ENCODE measurements at places on chromosomes 5 and 9.
A peak's percentile ranks its signal among the peaks of the same experiment; 100 is the strongest.

- DNase-seq = no peak
These were observed 278.8 kb downstream of the ENC1 start for GRCh38 chr5:74361406-74362358.

DNA sequence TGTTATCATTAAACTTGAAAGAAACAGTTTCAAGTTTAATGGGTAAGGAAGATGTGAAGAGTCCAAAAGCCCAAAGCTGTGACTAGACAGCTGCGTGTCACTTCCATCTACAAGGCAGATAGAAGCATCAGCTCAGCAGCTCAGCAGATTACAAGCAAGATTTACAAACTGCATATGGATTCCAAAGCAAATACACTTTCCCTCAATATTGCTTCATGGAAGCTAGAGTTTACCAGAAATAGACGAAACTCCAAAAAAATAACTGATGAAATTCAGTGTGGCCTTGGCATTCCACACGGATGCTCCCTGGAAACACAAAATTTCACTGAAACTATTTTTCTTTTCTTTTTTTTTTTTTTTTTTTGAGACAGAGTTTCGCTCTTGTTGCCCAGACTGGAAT, 17.9 kb downstream of the MYO10 start:
- DNase-seq = no peak

DNA sequence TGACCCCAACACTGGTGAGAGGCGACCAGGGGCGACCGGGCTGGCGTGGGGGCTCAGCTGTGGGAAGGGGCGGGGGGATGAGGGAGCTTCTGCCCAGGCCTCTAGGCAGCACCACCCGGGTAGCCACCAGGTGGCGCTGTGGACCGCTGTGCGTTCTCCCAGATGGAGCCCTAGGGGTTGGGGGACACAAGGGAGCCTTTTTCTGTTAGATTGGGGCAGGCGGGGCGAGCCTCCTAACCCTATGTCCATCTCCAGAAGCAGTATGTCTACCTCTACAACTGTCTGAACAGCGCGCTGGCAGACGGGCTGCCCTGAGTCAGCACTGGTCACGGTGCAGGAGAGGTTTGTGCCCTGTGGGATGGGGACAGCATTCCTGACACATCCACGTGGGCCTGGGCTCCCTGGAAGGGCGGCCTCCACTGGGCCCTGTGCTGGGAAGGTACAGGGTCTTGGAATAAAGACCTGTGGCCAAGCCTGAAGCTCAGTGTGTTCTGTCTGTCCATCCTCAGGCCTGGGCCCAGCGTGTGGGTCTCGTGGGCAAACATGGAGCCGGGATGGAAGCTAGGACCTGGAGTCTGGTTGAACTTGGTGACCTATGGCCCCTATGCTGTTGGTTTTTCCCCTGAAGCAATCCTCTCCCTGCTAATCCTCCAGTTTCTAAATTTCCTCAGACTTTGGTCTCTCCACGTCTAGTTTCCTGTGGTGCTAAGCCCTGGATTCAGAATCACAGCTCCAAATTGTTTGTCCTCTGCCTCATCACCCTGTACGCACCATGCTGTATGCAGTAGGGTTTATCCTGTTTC, 23.1 kb upstream of the SPTLC1 start:
- DNase-seq = peak; percentile 73

DNA sequence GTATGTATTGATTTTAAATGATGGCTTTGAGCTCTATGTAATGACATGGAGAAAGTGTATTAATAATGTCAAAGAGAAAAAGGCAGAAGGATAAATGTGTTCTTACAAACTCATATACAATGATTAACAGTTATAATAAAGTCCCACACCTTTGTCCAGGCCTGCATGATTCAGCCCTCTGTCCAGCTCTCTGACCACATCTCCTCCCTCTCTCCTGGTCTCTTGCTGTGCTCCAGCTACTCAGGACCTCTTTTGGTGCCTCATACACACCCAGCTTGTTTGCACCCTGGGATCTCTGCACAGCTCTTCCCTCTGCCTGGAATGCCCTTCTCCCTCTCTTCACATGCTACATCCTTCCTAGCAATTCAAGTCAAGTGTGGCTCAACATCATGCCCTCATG, 37.5 kb upstream of the DMRT1 start:
- DNase-seq = no peak

GRCh38 chr5:1051366-1051720, 42.7 kb downstream of the NKD2 start:
- DNase-seq = no peak

DNA sequence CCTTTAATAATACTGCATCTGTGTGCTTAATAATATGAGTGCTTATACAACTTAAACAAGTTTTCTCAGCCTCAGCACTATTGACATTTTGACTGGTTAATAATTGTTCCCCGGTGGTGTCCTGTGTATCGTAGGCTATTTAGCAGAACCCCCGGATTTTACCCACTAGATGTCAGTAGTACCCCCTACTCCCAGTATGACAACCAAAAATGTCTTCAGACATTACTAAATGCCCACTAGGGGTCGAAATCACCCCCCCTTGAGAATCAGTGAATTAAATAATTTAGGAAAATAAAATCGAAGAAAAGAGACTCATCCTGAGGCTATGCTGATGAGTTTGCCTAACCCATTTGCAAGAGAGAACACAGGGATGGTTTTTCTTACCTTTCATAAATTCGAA, 166.3 kb downstream of the ATP10B start:
- no peak for DNase-seq

- no peak for DNase-seq
These were observed 14.8 kb upstream of the EXOC3 start for GRCh38 chr5:428219-428618.

- DNase-seq = no peak
These were observed 30.7 kb downstream of the ZNF354A start for GRCh38 chr5:178699681-178700253.

DNA sequence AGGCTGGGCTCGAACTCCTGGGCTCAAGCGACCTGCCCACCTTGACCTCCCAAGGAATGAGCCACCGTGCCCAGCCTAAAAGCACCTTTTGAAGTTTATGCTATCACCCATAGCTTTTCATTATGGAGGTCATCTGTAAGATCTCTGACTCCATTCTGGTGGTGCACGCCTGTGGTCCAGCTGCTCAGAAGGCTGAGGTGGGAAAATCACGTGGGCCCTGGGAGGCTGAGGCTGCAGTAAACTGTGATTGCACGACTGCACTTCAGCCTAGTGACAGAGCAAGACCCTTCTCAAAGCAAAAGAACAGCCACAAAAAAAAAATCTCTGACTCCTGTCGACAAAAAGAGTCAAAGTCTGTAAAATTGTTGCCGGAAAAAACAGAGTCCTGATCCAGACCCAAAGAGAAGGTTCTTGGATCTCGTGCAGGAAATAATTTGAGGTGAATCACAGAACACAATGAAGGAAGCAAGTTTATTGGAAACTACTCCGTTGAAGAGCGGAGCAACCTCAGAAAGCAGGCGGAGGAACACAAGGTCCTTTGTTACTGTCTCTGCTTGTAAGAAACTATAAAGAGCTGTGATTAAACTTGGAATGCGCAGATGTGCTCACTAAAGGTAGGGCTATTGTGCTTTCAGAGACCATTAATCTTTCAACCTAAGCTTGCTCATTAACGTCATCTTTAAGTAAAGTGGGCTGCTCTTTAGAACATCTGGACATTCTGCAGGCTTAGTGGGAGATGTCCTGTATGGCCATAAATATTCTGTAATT, 2.0 kb upstream of the HAUS6 start:
- DNase-seq = no peak

- DNase-seq = no peak
These were observed 13.1 kb downstream of the ARHGEF37 start for GRCh38 chr5:149594206-149594895.

DNA sequence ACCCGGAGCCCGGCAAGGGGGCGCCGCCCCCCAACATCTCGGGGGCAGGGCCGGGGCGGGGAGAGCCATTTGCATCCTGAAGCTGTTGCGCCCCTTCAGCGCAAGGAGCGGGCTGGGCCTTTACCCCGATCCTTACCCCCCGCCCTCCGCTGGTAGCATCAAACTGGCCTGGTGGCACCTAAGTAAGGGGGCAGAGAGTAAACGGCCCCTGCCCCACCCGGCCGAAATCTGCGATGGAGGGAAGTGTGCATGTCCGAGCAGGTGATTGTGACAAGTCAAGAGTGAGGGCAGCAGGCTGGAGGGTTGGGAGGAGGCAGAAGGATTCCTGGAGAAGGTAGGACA, 101.2 kb downstream of the ESM1 start:
- no peak for DNase-seq

Measured in right hindlimb (tissue), 1 donor.